Activated T-cell treated with anti-CD3 and anti-CD28 coated beads, Interleukin-2, amount 50 U/mL, for 72 hours (primary cell): ENCODE measurements at places on chromosomes 2 and 18. TPM values are rescaled to one million over a fixed set of nuclear protein-coding genes. Genes with fewer than 3 reads are reported as not detected.

The TRIM43 gene
- not detected for total RNA-seq

The MALL gene
- not detected for total RNA-seq

The COL3A1 gene
- 0.12 TPM for total RNA-seq

The NOL4 gene
- total RNA-seq: not detected

The KRTCAP3 gene
- 13.4 TPM for total RNA-seq

The CAMKMT gene
- total RNA-seq: 26.1 TPM

The R3HDM1 gene
- 47.7 TPM for total RNA-seq

The SERPINB13 gene
- not detected for total RNA-seq

The NTSR2 gene
- not detected for total RNA-seq

The IL1RL2 gene
- total RNA-seq: 1.9 TPM

The EGR4 gene
- 1.6 TPM for total RNA-seq

The RNPEPL1 gene
- 77.3 TPM for total RNA-seq
